ENCODE measurements at places on chromosomes 7 and 10. TPM values are rescaled to one million over a fixed set of nuclear protein-coding genes. Genes with fewer than 3 reads are reported as not detected.

- DNase-seq, result no peak
Measured at GRCh38 chr7:45073031-45073785, 15.6 kb downstream of the NACAD start.

DNA sequence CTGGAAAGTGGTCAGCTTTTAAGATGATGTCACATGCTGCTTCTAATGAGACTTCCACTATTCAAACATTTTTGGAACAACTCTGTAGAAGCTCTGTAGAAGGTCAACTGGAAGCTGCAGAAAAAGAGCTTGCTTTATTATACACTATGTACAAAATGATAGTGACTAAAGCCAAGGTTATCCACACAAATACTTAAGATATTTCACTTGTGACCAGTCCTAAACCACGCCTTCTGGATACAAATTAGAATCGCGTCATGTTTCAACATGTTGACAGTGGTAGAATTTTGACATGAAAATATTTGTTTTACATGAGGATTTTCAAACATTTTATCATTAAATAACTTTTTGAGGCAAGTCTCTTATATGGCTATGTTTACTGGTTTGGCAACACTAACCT, 499.6 kb upstream of the PHF14 start:
- DNase-seq, result no peak

DNA sequence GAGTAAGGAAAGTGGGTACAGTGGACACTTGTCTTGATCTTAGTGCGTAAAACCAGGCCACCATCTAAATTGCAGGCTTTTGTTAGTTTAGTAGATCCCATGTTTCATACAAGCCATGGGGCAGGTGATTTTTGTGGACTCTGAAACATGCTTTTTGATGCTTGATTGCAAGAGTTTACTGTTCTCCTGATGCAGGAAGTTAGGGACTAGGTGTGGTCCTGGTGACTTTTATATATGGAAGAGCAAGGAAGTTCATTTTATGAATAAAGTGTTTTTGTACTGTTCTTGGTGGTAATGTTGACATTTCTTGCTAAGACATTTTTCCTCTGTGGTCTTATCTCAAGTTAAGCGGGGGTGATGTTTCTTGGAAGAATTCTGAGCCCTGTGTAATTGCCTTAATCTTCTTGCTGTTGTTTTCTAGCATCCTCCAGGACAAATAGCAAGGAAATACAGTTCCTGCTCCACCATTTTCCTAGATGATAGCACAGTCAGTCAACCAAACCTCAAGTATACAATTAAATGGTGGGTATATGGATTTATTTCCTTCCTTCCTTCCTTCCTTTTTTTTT, 89.0 kb upstream of the GJD4 start:
- DNase-seq, result no peak

The SEPHS1 gene
- 34.8 TPM for total RNA-seq

DNA sequence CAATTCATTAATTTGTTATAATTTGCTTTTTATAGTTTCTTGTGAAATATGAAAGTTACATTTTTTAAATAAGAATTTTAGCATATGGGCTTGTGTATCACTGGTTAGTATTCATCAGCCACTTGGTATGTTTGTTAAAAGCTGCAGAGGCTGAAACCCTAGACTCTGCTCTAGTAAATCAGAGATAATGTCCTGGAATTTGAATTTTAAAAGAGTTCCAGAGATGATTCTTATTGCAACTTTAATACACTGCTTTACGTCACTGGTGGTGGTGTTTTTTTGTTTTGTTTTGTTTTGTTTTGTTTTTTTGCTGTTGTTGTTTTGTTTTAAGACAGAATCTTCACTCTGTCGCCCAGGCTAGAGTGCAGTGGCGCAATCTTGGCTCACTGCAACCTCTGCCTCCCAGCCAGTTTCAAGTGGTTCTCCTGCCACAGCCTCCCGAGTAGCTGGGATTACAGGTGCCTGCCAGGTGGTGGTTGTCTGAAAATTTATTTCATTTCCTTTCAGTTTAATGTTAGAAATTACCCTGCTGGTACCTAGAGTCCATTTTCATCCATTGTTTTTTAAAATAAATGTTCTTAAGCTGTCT, 43.8 kb downstream of the PTPN12 start:
- DNase-seq, result no peak

DNA sequence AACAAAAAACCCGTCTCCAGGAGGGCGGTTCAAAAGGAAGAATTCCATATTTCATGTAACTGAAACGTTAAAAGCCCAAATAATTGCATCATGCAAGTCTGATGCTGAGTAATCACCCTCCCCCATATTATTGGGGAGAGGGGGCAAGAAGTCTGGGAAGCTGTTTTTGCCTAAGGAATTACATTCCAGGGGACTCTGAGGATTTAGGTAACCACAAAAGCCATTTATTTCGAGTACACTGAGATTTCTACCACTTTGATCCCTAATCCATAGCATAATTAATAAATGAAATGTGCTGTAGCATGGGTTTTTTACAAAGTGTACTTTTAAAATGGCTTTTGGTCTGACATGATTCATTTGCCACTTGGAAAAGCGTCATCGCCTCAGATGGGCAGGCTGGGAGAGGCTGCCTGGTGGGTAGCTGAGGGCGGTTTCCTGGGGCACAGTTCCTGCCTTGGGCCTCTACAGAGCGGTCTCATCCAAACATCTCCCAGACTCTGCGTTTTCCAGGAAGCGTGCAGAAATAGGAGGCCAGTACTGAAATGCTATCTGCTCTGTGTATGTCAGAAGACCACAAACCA, 106.5 kb downstream of the TCF7L2 start:
- DNase-seq, result no peak

DNA sequence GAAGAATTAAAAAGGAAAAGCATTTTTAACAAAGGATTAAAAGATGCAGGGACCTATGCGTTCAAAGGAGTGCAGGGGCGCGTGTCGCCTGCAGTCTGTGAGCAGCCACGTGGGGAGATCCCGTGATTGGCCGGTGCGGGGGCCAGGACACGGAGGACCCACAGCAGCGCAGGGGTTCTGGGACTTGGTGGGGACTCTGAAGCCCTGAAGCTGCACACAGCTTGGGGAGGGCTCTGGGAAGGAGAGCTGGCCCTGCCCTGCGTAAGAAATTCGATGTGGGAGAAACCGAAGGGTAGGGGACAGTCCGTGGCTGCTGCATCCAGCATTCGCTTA, 268.1 kb downstream of the KLF6 start:
- no peak for DNase-seq

- DNase-seq, result no peak
Measured at GRCh38 chr7:93159490-93159889, 11.3 kb upstream of the SAMD9L start.
